CD4-positive, alpha-beta memory T cell (primary cell): ENCODE measurements at places on chromosomes 13 and 19.

GRCh38 chr19:19270749-19271571 lies 2.1 kb downstream of the TM6SF2 start:
- DNase-seq = no peak

- no peak for DNase-seq
Observed at GRCh38 chr19:28705008-28705407, 507.9 kb downstream of the UQCRFS1 start.

GRCh38 chr19:28445826-28446225 lies 767.1 kb downstream of the UQCRFS1 start:
- DNase-seq = no peak

DNA sequence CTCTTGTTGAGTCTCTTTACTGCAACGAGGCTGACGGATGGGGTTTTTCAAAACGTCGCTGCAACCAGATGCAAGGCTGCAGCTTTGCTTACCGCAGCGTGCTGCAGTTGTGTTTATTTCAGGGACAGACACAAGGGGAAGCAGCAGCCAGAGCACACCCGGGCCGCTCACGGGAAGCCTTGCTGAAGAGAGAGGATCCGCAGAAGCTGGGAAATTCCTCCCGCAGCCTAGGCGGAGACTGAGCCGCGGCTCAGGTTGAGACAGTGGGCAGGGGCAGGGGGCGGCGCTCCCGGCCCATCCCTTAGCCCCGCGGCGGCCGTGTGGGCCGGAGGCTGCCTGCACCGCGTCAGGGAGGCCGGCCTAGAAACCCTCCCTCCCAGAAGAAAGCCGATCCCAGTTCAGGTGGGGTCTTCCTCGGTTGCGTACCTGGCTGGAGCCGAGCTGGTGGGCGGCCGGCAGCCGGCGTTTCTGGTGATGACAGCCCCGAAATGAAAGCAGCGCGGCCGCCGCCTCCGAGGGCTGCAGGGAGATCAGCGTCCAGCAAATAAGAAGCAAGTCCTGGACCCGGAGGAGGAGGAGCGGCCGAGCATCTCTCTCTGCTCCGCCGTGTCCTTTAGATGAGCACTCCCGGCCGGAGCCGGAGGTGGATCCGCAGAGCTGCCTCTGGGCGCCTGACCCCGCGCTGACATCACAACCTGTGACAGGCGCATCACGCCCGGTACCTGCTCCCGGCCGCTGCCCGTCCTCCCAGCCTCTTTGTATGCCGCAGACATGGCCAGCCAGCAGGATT lies at the start of gene FRY:
Gene FRY (plus strand): TSS at position 750 of the 790 bp plus-strand sequence. CDS start 22 bp downstream, at position 772.
- peak; percentile 67 for DNase-seq

GRCh38 chr13:21616880-21617279 lies 12.9 kb upstream of the MICU2 start:
- no peak for DNase-seq

- no peak for DNase-seq
Observed at GRCh38 chr19:51572410-51572809, 1.3 kb downstream of the ZNF175 start.

DNA sequence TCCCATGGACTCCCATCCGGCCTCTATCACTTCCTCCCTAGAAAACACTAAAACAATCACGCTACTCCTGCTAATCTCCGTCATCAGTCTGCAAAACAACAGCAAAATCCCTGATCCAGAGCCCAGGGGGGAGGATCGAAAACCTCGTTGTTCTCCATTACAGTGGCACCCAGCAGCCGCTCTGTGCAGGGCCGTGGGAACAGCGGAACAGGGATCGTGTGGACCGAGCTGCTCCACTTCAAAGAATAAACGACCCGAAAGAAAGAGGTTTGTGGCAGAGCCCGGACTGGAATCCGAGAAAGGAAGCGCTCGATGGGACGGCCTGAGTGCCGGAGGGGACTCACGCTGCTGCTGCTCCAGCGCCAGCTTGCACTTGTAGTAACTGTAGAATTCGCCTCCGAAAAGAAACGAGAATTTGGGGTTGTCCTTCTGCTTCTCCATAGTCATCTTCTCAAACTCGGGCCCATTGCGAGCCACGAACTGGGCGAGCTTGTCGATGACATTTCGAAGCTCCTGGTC lies 652 bp downstream of the CHERP start:
- no peak for DNase-seq

DNA sequence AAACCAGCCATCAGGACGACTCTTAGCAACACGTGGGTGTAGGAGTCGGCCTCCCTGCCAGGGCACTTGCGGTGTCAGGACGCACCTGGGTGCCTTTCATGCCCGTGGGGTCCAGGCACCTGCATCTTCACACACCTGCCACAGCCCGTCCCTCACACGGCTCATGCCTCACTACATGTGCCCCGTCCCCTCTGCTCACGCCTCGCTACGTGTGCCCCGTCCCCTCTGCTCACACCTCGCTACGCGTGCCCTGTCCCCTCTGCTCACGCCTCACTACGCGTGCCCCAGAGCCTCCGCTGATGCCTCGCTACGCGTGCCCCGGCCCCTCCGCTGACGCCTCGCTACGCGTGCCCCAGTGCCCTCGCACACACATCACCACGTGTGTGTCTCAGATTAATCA lies 58.0 kb upstream of the F7 start:
- DNase-seq = no peak

GRCh38 chr19:5827342-5827890 lies 12.1 kb downstream of the FUT6 start:
- no peak for DNase-seq

DNA sequence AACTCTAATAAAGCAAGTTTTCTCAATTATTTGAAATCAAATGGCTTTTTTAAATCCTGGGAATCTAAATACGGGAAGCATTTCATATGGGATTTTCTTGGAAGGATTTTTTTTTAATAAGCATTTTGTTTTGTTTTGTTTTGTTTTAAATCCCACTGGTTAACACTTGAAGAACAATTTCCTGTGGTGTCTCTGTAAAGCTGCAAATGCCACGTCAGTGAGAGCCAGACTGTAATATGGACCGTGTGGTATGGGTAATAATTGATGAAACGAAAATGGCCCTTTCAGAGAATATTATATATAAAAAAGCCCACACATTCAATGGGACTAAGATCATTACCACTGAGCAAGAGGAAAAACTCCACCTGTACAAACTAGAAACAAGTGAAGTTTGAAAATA lies 33.9 kb upstream of the MIR17HG start:
- DNase-seq = no peak

DNA sequence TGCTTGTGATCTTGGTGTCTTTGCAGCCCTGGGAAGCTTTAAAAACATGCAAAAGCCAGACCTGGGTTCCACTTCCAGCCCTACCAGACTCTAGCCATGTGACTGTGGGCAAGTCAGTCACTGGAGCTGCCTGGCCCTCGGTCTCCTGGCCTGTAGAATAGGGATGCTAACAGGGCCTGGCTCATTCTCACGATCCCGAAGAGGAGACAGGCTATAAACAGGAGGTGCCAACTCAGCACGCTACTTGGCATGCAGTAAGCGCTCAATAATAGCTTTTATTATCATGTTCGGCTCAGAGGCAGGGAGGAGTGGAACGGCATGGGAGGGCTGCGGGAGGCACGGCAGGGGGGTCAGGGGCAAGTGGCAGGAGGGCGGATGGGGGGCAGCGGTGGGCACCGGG lies 1.7 kb downstream of the CTXN1 start:
- no peak for DNase-seq

DNA sequence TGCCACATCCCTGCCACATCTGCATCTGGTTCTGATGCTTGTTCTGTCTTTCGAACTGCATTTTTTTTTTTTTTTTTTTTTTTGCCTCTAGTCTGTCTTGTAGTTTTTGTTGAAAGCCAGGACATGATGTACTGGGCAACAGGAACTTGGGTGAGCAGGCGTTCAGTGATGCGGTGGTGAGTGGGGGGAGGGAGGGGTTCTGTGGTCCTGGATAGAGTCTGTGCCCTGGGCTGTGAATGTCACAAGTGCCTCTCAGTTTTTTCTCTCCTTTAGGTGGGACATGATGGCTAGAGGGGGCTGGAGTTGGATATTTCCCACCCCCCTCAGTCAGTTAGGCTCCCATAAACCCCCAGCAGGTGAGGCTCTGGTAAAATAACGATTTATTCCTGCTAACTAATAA lies 3.5 kb downstream of the CEACAM4 start:
- no peak for DNase-seq

GRCh38 chr13:112653071-112653470 lies 36.8 kb upstream of the ATP11A start:
- no peak for DNase-seq

- DNase-seq = peak; percentile 56
Observed at GRCh38 chr19:45863840-45864628, at the start of gene FOXA3. FOXA3 (plus strand) TSS chr19:45864326; CDS start chr19:45864457, 131 bp downstream.

DNA sequence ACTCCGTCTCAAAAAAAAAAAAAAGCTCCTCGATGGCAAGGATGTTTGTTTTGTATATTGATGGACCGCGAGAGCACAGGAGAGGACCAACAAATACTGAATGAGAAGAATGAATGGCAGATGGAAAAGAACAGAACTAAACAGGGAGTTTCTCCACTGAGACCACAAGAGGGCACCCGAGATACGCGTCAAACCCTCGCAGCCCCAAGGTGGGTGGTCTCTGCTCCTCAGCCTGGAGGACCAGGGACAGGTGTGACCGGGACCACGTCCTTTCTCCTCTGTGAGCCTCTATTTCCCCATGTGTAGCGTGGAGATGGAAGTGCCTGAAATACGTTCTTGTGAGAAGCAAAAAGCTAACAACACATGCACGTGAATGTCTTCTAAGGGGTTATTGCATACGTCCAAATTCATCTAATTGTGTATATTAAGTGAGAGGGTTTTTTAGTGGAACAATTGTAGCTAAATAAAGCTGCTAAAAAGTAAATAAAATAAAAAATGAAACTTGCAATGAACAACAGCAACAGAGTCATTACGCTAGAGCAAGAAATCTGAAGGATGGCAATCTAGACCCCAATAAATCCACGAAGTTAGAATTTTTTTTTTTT lies 8.3 kb upstream of the CDC42EP5 start:
- DNase-seq = peak; percentile 43

DNA sequence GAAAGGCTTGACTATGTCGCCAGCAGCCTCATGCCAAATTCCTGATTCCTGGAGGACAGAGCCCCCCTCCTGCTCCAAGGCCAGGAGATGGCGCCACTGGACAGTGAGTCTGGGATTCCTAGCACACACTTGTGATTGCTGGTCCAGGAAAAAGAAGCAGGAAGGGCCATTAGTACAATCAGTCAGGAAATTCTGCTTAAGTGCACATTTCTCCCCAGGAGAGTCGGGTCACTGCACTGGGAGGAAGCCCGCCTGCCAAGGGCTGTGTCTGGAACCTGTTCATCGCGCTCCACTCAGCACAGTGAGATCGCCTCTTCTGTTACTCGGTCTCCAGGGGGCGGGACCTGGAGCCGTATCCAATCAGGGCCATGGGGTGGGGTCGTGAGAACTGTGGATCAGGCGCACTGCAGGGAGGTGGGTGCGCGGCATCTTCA lies 65.1 kb downstream of the ZNF823 start:
- DNase-seq = no peak

GRCh38 chr13:37816276-37816675 lies 53.3 kb downstream of the TRPC4 start:
- DNase-seq = no peak

- no peak for DNase-seq
Observed at GRCh38 chr19:56983171-56983570, 136.6 kb upstream of the USP29 start.

DNA sequence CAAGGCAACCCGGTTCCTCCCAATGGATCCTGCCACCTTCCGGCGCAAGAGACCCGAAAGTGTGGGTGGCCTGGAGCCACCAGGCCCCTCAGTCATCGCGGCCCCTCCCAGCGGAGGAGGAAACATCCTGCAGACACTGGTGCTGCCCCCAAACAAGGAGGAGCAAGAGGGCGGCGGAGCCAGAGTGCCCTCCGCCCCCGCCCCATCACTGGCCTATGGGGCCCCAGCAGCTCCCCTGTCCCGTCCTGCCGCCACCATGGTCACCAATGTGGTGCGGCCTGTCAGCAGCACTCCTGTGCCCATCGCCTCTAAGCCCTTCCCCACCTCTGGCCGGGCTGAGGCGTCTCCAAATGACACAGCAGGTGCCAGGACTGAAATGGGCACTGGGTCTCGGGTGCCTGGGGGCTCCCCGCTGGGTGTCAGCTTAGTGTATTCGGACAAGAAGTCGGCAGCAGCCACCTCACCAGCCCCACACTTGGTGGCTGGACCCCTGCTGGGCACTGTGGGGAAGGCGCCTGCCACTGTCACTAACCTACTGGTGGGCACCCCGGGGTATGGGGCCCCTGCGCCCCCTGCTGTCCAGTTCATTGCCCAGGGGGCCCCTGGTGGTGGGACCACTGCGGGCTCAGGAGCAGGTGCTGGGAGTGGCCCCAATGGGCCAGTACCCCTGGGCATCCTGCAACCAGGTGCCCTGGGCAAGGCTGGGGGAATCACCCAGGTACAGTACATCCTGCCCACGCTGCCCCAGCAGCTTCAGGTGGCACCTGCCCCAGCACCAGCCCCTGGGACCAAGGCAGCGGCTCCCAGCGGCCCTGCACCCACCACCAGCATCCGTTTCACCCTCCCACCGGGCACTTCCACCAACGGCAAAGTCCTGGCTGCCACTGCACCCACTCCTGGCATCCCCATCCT lies 11.2 kb upstream of the PRR19 start:
- peak; percentile 48 for DNase-seq

DNA sequence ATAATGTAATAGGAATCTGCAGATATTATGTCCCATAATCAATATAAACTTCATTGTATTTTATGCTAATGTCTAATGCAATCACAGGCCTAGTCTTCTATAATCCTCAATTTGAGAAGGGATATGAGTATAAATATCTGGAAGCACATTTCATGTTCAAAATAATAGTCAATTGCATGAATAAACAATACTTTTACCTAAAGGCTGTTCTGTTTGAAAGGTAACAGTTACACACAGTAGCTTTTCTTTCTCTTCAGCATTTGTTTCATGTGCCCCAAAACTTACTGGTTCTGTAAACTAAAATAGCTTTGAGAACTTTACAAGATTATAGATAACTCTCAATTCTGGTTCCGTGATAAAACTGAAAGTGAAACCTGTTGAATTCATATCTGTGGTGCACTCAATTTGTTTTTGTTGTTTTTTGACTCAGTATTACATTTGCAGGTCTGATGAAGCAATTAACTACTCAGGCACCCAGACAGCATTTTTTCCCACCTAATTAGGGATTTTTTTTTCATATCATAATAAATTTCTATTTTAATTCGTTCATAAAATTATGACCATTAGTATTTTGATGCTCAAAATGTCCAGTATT lies 1193.8 kb downstream of the SLITRK1 start:
- DNase-seq = no peak

- DNase-seq = no peak
Observed at GRCh38 chr13:48563626-48564025, 30.7 kb upstream of the RCBTB2 start.
